Fibroblast of lung (primary cell): ENCODE measurements at places on chromosomes 3 and 15. TPM values are rescaled to one million over a fixed set of nuclear protein-coding genes. Genes with fewer than 3 reads are reported as not detected.

The TMEM40 gene
- total RNA-seq = under 0.01 TPM in 1 of 2 replicates, not detected in the other

The GP5 gene
- under 0.01 and 0.17 TPM in 2 replicates for total RNA-seq

DNA sequence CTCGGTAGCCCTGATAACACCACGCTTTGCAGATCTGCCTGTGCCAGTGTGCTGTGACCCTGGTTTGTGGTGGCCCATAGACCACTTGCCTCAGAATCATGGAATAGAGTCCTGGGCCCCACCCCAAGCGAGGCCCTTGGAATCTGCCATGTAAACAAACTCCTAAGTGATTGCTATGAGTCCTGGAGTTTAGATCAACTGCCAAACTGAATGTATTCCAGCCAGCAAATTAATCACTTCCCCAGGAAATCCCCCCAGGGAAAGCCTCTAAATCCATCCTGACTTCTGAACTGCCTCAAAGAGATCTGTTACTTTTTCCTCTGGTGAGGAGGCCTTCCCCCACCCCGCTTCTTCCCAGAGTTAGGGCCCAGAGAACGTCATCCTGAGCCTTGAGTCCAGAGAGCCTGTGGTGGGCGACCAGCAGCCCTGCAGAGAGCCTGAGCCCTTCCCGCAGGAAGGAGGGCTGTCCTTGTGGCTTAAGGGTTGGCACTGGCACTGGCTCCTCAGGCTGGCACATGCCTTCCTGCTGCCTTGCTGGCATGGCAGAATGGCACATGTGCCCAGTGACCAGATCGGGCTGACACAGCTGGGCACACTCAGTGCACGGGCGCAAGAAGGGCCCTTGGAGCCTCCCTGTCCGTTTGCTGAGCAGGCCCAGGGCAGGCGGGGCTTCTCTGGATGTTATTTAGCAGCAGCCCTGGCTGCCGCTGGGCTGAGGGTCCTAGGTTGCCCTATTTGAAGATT, 50.6 kb upstream of the PLXNA1 start:
- no peaks in the 10 kb centered on the region for H3K27me3 ChIP-seq
- no peak overlapping the region for H3K27ac ChIP-seq
- DNase-seq = peak; percentile 75
- H3K4me1 ChIP-seq = peaks cover 12% of the 10 kb centered on the region
- H3K36me3 ChIP-seq = no peaks in the 10 kb centered on the region
- no peak overlapping the region for H3K4me3 ChIP-seq

GRCh38 chr3:5275529-5275928, 88.0 kb downstream of the EDEM1 start:
- DNase-seq = peak; percentile 95
- no peak overlapping the region for H3K27ac ChIP-seq
- no peaks in the 10 kb centered on the region for H3K4me1 ChIP-seq
- H3K27me3 ChIP-seq = no peaks in the 10 kb centered on the region

DNA sequence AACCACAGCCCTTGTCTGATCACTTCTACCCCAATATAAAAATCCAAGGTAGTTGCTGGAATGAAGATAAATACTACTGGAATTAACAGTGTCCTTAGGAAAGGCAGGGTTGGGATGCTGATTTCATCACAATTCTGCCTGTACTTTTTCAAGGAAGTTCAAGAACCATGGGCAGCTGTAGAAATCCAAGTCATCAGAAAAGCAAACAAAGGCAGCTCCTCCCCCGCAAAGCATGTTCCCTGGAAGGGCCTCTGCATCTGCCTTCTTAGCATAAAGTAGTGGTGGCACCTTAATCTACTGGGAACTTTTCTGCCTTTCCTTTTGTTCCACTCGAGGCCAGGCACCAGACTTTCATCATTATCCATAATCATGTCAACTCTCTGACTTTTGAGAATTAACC, 54.4 kb downstream of the ERC2 start:
- H3K27ac ChIP-seq = no peak overlapping the region
- H3K27me3 ChIP-seq = no peaks in the 10 kb centered on the region
- H3K4me3 ChIP-seq = no peak overlapping the region
- H3K36me3 ChIP-seq = no peaks in the 10 kb centered on the region

DNA sequence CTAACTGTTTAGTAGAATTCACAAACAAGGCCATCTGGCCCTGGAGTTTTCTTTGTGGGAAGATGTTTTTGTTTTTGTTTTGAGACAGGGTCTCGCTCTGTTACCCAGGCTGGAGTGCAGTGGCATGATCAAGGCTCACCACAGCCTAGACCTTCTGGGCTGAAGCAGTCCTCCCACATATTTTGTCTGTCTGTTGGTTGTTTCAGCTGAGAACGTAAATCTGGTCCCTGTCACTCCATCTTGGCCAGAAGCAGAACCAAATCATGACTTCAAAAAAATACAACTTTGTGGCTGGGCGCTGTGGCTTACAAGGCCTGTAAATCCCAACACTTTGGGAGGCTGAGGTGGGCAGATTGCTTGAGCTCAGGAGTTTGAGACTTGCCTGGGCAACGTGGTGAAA, 27.1 kb downstream of the MRAS start:
- H3K27me3 ChIP-seq = no peaks in the 10 kb centered on the region
- DNase-seq = no peak
- H3K4me1 ChIP-seq = no peaks in the 10 kb centered on the region
- H3K4me3 ChIP-seq = no peak overlapping the region
- H3K36me3 ChIP-seq = no peaks in the 10 kb centered on the region

DNA sequence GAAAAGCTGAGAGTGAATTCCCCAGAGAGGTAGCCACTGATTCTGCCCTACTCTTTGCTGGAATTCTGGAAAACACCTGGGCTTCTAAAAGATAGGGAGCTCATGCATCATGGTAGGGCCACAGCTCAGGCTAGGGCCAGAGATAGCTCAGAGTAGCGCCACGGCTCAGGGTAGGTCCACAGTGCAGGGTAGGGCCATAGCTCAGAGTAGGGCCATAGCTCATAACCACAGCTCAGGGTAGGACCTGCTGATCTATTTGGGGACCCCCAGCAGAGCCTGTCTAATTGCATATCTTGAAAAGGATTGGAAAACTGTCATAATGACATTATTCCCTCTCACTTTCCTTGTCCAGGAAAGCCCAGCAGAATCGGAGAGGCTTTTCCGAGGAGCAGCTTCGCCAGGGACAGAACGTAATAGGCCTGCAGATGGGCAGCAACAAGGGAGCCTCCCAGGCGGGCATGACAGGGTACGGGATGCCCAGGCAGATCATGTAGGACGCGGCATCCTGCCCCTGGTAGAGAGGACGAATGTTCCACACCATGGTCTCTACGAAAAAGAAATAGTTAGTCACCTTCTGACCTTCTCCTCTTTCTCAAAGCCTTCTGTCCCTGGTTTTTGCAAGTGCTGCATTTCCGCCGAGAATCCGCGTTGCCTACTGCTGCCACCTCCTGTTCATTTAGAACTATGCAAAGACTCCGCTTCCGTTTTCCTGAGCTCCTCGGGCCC, 14.5 kb downstream of the TAGLN3 start:
- H3K27ac ChIP-seq = no peak overlapping the region
- H3K27me3 ChIP-seq = no peaks in the 10 kb centered on the region
- no peaks in the 10 kb centered on the region for H3K36me3 ChIP-seq

- no peaks in the 10 kb centered on the region for H3K27me3 ChIP-seq
- H3K36me3 ChIP-seq = no peaks in the 10 kb centered on the region
- H3K4me1 ChIP-seq = peaks cover 2% of the 10 kb centered on the region
- no peak overlapping the region for H3K4me3 ChIP-seq
- no peak for DNase-seq
- H3K27ac ChIP-seq = no peak overlapping the region
These were observed 353.9 kb upstream of the KCNMB2 start for GRCh38 chr3:178182337-178182779.

DNA sequence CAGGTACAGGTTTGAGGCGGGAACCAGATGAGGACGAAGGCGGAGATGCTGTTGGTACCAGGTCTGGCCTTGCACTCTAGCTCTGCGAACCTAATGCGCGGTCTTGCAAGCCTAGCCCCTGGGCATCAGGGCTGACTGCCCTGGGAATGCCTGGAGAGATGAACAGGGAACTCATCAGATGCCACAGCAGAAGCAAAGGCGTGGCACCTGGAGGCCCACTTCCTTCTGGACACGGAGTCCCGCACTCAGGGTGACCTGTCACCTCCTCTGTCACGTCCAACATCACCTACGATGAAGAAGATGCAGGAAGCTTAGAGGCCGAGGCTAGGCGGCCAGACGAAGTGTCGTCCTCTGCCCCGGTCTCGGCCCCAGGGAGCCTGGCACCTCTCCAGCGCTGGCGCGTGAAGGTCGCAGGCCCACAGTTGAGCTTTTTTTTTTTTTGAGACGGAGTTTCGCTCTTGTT, 9.4 kb downstream of the RPLP1 start:
- peak overlapping the region; percentile 58 for H3K4me3 ChIP-seq
- peaks cover 6% of the 10 kb centered on the region for H3K4me1 ChIP-seq
- DNase-seq = no peak
- no peaks in the 10 kb centered on the region for H3K36me3 ChIP-seq
- H3K27ac ChIP-seq = peak overlapping the region; percentile 89

DNA sequence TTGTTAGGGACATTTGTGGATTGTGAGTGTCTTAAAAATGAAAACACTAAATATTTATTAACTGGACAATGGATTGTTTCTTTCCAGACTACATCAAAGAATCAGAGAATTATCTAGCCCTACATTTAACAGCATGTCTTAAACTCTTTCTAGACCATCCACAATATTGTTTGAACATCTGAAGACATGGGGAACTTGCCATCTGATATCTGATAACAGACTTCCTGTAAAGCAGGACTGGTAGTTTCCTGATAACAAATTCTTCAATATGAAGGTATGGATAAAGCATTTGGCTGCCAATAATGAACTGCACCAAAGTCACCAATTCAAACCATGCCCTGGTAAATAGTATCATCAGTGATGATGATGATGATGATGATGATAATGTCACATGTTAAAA, 26.2 kb upstream of the HACD2 start:
- no peaks in the 10 kb centered on the region for H3K27me3 ChIP-seq
- peaks cover 4% of the 10 kb centered on the region for H3K36me3 ChIP-seq
- DNase-seq = no peak
- peaks cover 4% of the 10 kb centered on the region for H3K4me1 ChIP-seq
- H3K27ac ChIP-seq = no peak overlapping the region

- DNase-seq = no peak
- no peak overlapping the region for H3K27ac ChIP-seq
- H3K36me3 ChIP-seq = no peaks in the 10 kb centered on the region
- no peaks in the 10 kb centered on the region for H3K4me1 ChIP-seq
These were observed 419.8 kb upstream of the AZI2 start for GRCh38 chr3:28768439-28768838.

DNA sequence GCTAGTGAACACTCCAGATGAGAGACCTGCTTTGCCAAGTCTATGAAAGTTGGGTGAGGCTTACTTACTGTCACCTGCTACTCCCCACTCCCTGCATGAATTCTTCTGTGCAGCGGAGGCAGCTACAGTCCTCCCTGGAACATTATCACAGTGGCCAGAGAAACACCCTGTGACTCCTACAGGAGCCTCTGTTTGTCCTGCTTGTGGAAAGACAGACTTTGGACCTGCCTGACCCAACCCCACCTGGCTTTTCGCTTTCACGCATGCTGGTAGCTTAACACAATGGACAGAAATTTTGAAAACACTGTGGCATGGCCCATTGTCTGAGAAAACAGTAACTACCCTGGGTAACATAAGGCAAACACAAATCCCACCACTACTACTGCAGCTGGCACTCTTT, 1565.5 kb upstream of the CADM2 start:
- H3K27ac ChIP-seq = no peak overlapping the region
- H3K27me3 ChIP-seq = no peaks in the 10 kb centered on the region
- no peaks in the 10 kb centered on the region for H3K36me3 ChIP-seq
- DNase-seq = no peak
- no peak overlapping the region for H3K4me3 ChIP-seq
- no peaks in the 10 kb centered on the region for H3K4me1 ChIP-seq

DNA sequence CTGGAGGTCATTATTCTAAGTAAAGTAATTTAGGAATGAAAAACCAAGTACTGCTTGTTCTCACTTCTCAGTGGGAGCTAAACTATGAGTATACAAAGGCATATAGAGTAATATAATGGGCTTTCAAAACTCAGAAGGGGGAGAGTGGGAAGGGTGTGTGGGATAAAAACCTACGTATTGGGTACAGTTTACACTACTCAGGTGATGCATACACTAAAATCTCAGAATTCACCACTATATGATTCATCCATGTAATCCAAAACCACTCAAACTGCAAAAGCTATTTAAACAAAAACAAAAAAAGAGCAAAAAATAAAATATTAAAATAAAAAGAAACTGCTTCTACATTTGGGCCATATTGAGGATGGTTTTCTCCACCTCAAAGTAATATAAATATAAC, 623.3 kb downstream of the NSUN3 start:
- no peaks in the 10 kb centered on the region for H3K27me3 ChIP-seq
- DNase-seq = no peak
- no peaks in the 10 kb centered on the region for H3K4me1 ChIP-seq
- no peak overlapping the region for H3K27ac ChIP-seq

- no peak for DNase-seq
- H3K4me3 ChIP-seq = no peak overlapping the region
- H3K4me1 ChIP-seq = no peaks in the 10 kb centered on the region
- no peak overlapping the region for H3K27ac ChIP-seq
- no peaks in the 10 kb centered on the region for H3K27me3 ChIP-seq
- H3K36me3 ChIP-seq = no peaks in the 10 kb centered on the region
These were observed 1133.8 kb downstream of the TUSC7 start for GRCh38 chr3:117843356-117843755.

DNA sequence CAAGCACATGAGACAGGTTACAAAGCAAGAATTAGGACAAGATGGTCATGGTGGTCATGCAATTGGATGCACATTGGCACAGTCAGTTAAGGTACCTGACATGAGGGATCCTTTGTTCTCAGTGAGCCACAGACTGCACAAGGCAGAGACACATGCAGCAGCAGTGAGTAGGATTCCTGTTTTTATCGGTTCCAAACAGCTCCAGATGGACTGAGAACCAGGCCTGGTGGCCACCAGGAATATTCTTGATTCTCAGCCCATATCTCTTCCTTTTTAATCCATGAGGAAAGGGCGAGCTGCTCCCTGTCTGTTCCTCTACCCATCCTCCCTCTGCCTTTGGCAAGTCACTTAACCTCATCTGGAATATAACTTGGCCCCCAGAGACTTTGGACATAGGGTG, 410.8 kb downstream of the GAP43 start:
- no peak for DNase-seq
- no peaks in the 10 kb centered on the region for H3K36me3 ChIP-seq
- H3K4me1 ChIP-seq = no peaks in the 10 kb centered on the region
- H3K27me3 ChIP-seq = no peaks in the 10 kb centered on the region

DNA sequence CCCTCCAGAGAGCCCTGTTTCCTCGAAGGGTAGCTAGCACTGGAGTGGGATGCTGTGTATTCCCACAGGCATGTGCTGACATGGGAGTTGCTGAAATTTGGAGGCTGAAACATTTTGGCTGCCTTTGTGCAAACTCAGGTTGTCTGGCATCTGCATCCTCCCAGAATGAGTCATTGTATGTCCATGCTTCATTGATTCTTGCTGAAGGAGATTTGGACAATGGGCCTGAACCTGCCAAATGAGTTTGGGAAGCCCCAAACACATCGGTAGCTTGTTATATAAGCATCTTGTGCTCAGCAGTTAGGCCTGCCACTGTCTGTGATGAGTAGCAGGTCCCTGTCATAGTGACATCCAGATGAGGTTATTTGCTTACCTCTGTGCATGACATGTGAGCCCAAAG, 160.0 kb downstream of the IL5RA start:
- H3K27me3 ChIP-seq = no peaks in the 10 kb centered on the region
- no peak for DNase-seq
- no peak overlapping the region for H3K27ac ChIP-seq
- H3K4me1 ChIP-seq = no peaks in the 10 kb centered on the region
